Smooth muscle cell of the pulmonary artery (primary cell): ENCODE measurements at places on chromosomes 11 and 22. TPM values are rescaled to one million over a fixed set of nuclear protein-coding genes. Genes with fewer than 3 reads are reported as not detected.

The PARVA gene
- 71.7 and 74.6 TPM in 2 replicates for total RNA-seq

The C11orf16 gene
- total RNA-seq, result not detected in 2 replicates

The TMPRSS4 gene
- total RNA-seq, result not detected in 2 replicates

The FGF4 gene
- not detected in 2 replicates for total RNA-seq

The BCL2L13 gene
- 55.8 and 66.4 TPM in 2 replicates for total RNA-seq

The OR56A1 gene
- not detected in 2 replicates for total RNA-seq

The RAB39A gene
- total RNA-seq, result not detected in 2 replicates

The PDGFD gene
- 3.2 and 3.9 TPM in 2 replicates for total RNA-seq

The ASCL3 gene
- not detected in 2 replicates for total RNA-seq

The SMIM35 gene
- not detected in 2 replicates for total RNA-seq

The C1QTNF5 gene
- total RNA-seq, result 15.8 and 24.9 TPM in 2 replicates

The SMTNL1 gene
- total RNA-seq, result not detected in 2 replicates

The SPI1 gene
- not detected in 2 replicates for total RNA-seq

The LRRN4CL gene
- 3.3 and 4.9 TPM in 2 replicates for total RNA-seq

The SLC15A3 gene
- 10.7 and 16.4 TPM in 2 replicates for total RNA-seq

The YPEL4 gene
- total RNA-seq, result 1.2 and 1.8 TPM in 2 replicates

The INSC gene
- 0.17 and 0.46 TPM in 2 replicates for total RNA-seq

The TRIOBP gene
- total RNA-seq, result 176 and 183 TPM in 2 replicates

The PRSS23 gene
- 629 and 657 TPM in 2 replicates for total RNA-seq

The DRICH1 gene
- 0.17 and 0.26 TPM in 2 replicates for total RNA-seq

The IGLL1 gene
- not detected in 2 replicates for total RNA-seq

The ME3 gene
- 38.1 and 40.7 TPM in 2 replicates for total RNA-seq

The DLAT gene
- total RNA-seq, result 30.8 and 31.0 TPM in 2 replicates

The KCNJ1 gene
- not detected in 2 replicates for total RNA-seq

The KLHL22 gene
- 33.8 and 37.7 TPM in 2 replicates for total RNA-seq
